Gastroesophageal sphincter (tissue), 4 donors: ENCODE measurements at places on chromosomes 2 and 18.

- no peak for ATAC-seq
These were observed 48.4 kb downstream of the TMEFF2 start for GRCh38 chr2:192146069-192147015.

DNA sequence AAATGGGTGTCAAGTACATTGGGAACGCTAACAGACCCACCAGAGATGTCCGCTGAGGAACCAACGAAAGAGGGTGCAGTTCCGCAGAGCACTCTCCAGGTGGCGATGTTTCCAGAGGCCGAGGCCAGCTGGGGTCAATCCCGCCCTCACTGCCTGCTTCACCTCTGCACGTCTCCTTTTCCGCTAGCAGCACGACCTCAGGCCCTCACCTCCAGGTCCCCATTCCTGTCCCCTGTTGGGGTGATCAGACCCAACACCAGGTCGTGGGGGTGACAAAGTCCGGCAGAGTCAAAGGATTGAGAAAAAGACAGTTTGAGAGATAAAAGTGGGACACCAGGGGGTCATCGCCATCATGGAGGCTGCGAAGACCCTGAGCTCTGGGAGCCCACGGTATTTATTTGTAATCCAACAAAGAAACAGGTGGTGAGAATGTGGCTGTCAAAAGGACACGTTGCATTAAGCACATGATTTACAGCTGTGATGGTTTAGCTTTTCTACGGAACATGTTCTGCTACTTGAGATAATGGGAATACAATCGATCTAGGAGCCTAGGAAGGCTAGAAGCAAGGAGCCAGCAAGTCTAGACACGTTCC, 27.3 kb downstream of the ZAP70 start:
- ATAC-seq = no peak

- no peak for ATAC-seq
These were observed 27.5 kb downstream of the INSIG2 start for GRCh38 chr2:118115761-118116160.

DNA sequence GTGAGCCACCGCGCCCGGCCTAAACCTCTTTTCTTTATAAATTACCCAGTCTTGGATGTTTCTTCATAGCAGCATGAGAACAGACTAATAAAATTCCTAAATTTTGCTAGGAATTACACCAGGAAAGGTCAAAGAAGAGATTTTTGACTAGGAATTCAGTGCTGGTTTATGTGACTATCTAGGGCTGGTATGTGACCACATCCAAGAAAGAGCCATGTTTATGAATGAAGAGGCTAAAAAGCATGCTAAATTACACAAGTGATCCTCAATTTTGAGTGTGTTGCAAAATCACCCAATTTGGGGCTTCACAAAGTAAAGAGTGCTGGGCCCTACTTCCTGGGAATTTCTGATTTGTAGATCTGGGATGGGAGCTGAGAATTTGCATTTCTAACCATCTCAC, 123.6 kb downstream of the CSRNP3 start:
- no peak for ATAC-seq

DNA sequence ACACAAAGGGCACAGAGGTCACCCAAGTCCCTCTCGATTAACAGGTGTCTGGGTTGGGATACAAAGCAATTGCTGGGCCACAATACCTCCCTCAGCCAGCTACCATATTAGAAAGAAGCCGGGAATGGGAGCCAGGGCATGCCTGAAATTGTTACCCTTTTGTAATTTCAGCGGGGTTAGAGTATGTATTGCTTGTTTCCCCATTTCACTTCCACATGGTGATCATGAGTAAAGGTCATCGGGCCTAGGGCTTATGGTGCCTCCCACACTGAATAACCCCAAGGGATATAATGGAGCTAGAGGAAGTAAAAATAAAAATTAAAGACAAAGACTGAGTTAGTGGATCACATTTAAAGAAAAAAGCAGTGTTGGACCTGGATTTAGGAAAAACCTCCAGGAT, 437.2 kb upstream of the KLHL29 start:
- no peak for ATAC-seq

- no peak for ATAC-seq
These were observed 16.2 kb downstream of the EML4 start for GRCh38 chr2:42185220-42185921.

GRCh38 chr2:97734061-97735051, 21.0 kb downstream of the ZAP70 start:
- ATAC-seq = no peak

GRCh38 chr18:32598144-32598543, 127.5 kb upstream of the GAREM1 start:
- no peak for ATAC-seq

- ATAC-seq = no peak
These were observed 34.2 kb downstream of the ATOH8 start for GRCh38 chr2:85787981-85788340.

DNA sequence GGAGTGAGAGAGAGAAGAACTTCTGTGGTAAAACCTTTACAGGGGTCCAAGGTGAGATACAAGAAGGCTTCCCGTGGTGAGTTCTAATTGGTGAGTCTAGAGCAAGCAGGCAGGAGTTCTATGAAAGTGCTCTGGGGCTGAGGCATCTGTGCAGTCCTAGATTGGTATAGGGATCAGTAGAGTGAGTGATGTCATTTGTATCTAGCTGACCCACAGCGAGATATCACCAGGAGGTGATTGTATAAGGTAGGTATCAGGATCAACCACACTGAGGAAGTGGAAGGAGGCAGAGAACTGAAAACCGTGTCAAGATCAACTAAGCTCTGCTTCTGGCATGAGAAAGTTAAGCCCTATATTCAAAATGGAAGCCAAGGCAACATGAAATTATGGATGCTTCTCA, 1648.9 kb upstream of the TMEFF2 start:
- no peak for ATAC-seq
